ENCODE measurements at places on chromosomes 1 and 21.

DNA sequence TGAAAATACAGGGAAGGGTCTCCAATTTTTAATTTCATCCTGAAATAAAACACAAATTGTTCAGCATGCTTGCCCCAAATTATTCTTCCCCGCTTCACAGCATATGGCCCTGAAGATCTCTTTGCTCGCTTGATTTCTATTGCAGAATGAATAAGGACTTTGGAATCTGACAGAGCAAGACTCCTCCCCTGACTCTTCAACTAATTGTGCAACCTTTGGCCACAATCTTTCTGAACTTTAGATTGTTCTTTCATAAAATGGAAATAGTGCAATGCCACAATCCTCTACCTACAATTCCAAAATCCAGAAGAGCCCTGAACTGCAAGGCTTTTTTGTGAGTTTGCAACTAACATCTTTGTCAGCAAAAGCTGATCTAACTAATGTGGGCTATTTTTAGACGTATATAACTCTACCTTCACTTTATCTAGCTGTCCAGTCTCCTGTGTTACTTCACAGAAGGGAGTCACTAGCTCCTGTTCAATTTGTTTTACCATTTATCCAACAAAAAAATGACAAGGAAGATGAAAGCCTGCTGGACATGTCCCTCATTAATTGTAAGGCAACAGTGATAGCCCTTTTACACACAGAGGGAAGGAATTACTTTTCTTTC, 13.4 kb downstream of the RNASEL start:
- no peak for DNase-seq

- DNase-seq, result no peak
Measured at GRCh38 chr1:234773936-234774677, 164.1 kb upstream of the IRF2BP2 start.

DNA sequence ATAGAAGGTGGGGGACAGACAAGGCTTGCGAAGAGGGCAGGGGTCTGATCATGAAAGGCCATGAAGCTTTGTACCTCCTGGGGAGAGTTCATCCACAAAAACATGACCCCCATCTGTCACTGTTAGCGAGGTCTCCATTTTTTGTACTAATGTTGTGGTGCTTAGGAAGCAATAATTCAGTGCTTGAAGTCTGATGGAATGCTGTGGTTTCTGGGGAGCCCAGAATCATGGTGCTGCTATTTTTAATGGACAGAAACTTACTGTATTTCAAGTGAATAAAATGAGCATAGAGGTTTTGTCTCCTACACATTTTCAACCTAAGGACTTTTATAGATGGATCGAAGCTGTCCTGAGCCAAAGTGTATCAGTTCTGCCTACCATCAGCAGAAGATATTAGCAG, 28.2 kb upstream of the RGL1 start:
- DNase-seq, result no peak

DNA sequence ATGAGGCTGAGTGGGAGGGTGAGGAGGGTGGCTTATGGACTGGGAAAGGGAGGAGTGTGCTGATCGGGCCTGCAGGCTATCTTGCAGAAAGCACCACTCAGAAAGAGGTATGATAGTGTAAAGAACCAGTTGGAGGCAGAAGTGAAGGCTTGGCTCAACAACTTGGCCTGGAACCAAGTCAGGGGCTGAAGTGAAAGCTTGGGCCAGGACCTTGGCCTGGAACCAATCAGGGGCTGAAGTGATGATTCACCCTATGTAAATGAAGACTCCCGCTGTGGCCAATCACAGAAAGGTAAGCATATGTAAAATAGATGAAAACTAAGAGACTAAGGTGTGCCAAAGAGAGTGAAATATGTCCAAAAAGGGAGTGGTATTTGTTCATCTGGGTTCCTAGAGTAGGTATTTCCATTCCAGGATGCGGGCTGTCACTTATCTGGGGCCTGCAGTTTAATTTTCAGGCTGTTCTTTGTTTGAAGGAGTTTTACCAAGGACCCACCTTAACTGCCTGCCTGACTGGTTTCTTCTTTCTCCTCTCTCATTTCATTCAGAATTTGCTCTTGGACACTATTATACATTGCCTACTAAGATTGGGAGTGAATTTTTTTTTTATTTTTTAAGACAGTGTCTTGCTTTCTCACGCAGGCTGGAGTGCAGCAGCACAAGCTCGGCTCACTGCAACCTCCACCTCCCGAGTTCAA, 5.1 kb upstream of the RFX5 start:
- DNase-seq, result no peak

DNA sequence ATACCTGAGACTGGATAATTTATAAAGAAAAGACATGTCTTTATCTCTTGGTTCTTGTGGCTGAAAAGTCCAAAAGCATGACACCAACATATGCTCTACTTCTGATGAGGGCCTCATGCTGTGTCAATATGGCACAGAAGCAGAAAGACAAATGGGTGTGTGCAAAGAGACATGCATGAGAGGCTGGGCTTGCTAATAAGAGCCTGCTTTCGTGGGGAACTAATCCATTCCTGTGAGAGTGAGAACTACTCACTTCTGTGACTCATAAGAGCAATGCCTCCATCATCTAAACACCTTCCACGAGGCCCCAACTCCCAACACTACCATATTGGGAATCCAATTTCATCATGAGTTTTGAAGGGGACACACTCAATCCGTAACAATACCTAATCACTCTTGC, 340.0 kb upstream of the DUSP10 start:
- DNase-seq, result no peak

- DNase-seq, result no peak
Measured at GRCh38 chr1:40894455-40894854, 32.3 kb upstream of the CITED4 start.

DNA sequence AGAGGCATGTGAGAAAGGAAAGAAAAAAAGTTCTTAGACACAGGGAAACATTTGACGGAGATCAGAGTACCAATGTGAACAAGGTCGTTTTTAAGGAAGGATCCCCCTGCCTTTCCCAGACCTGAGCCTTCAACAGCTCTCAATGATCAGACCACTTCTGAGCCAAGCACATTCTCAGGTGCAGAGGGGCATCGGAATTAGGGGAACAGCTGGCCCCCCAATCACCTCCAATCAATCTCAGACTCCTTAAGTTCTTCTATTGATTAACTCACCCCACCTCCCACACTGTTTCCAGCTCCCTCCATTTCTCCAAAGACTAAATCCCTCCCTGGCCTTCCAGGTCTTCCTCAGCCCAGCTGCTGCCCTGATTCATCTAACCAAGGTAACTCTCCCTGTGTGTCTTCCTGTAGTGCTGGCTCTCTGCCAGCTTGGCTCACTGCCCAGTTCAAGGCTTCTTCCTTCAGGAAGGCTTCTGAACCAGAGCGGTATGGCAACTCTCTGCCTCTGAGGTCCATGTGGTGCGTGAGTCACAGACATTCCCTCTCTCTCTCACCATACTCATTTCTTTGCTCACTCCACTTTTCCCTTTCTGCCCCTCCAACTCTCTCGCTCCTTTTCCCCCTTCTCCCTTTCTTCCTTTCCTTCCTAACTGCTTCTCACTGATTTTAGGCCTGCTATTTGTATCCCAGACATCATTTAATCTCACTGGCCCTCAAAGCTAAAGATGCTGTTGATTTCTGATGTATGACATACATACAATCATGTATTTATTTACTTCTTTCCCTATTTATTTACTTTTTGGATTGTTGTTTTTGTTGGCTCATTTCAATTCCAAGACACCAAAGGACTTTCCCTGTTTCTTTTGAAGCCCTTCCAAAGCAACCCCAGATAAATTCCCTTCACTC, 18.1 kb downstream of the CFAP45 start:
- no peak for DNase-seq

GRCh38 chr21:14551741-14552140, 5.6 kb upstream of the SAMSN1 start:
- DNase-seq, result no peak

GRCh38 chr1:172537827-172538391, 5.0 kb downstream of the SUCO start:
- DNase-seq, result no peak

DNA sequence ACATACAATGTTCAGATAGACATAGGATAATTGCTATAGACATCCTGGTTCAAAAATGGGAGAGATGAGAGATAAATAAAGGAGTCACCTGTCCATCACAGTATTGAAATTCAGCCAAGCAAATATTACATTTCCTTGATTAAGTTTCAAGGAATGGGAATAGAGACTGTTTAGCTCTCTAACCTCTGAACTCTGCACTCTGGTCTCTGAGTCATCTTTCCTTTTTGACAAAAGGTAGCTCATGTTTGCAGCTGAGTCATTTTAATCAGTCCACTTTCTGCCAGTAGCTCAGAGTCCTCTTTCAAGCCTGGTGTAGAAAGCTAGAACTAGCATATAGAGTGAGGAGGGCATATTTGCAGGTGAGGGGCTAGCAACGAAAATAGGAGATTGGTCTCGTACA, 51.4 kb upstream of the GJA8 start:
- DNase-seq, result no peak

GRCh38 chr1:177975588-177976495, 6.0 kb upstream of the SEC16B start:
- DNase-seq, result no peak

DNA sequence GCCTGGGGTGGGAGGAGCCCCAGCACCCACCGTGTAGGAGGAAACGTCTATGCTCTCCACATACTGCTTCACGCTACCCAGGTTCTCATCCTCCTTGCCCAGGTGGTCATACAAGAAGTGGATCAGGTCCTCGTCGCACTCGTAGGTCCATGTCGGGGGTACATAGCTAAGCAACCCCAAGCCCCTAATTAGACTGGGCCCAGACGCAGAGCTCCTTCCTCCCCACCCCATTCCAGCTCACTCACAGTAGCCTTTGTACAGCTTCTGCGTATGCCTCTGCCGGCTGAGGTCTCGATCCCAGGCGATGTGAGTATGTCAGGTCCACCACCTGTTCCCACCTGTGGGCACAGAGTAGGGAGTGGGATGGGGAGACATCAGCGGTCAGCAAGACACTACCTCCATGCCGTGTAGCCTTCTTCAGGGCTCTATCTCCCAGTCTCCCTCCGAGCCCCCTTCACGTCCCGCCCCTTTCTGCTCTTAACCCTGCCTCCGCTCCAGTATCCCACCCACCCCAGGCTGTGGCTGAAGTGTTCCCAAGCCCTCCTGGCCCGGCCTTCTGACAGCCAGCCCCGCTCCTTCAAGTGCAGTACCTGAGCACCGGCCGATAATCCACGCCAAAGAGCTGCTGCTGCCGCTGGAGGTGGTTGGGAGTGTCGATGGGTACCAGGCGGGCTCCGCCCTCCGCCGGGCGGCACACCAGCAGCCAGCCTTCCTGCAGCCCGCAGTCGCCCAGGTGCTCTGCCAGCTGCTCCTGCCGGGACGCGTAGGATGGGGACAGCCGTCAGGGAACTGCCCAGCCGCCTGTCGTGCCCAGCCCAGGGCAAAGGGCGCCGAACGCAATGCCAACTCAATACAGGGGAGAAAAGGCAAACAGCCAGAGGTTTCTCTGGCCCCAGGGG, 919 bp downstream of the HECTD3 start:
- peak; percentile 43 for DNase-seq

- no peak for DNase-seq
Measured at GRCh38 chr1:43538143-43538487, 7.4 kb downstream of the PTPRF start.

- DNase-seq, result no peak
Measured at GRCh38 chr1:221874285-221875003, 132.6 kb upstream of the DUSP10 start.

DNA sequence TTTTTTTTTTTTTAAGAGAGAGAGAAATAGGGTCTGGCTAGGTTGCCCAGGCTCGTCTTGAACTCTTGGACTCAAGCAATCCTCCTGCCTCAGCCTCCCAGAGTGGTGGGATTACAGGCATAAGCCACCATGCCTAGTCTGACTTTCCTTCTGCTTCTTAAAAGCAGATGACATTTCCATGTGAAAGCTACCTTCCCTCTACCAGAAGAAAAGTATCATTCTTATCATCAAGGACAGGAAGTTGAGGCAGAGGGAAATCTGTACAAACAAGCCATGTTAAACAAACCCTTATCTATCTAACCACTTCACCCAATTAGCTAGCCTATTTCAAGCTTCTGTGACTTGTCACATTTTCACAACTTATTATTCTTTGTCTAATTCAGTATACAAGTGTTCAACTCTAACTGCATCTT, 54.8 kb downstream of the SAMSN1 start:
- no peak for DNase-seq

DNA sequence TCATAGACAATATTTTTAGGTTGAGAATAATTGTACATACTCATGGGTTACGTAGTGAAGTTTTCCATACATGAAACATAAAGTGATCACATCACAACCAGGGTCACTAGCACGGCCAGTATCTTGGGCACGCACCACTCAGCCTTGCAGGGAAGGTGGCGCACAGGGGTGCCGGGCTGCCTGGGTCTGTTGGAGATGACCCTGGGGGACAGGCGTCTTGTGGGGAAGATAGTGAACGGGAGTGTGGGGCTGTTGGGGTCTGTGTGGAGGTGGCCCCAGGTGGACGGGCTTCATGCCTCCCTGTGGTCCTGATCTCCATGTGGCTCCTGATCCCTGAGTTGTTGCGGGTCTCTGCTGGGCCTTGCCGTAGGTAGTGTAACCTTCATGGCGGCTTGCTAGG, 38.3 kb upstream of the PRSS38 start:
- DNase-seq, result no peak

DNA sequence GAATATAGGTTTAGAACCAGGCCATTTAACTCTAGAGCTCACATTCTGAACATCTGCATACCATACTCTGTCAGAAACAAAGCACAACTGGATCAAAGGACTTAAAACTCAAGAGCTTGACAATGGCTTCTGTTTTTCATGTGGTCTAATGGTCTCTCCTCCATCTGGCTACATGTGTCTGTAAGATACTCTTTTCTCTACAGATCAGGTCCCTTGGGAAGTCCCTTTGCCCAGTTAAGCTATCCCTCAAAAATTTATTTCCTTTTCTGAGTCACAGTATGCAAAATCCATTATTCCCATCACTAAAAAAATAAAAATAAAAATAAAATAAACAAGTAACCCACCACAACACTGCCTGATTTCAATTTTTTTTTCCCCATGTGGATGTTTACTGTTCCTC, 357.0 kb upstream of the PRMT6 start:
- DNase-seq, result no peak

- DNase-seq, result no peak
Measured at GRCh38 chr1:108553905-108554304, 6.0 kb upstream of the EEIG2 start.

GRCh38 chr1:212077028-212077427, 41.5 kb downstream of the DTL start:
- no peak for DNase-seq

- no peak for DNase-seq
Measured at GRCh38 chr1:159918352-159919200, 6.7 kb downstream of the TAGLN2 start.

DNA sequence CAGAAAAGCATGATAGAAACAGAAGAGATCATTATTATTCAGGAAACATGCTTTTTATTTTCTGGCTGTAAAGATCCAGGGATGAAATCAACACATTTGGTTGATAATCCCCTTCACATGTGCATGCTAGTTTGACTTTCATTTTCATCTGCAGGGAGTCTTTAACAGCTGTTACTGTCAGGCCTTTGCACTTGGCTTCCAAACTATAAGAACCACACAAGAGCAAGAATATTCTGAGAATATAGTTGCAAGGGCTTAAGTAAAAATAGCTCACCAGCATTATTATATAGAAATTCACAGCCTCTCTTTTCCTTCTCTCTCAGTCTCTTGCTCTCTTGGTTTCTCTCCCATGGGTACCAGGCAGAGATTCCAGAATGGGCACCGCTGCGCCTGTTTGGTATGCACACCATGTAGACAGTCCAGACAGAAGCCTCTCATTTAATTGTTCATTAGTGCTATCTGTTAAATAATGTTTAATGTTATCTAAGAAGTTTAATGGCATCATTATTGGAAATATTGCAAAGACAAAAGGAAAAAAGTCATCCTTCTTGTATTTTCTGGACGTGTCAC, 622.3 kb upstream of the PLXNA2 start:
- no peak for DNase-seq

GRCh38 chr1:110872366-110872744, 593 bp upstream of the CD53 start:
- no peak for DNase-seq

All from activated naive CD8-positive, alpha-beta T cell treated with anti-CD3 and anti-CD28 coated beads for 36 hours (primary cell).